ENCODE measurements at places on chromosomes 1 and 21. TPM values are rescaled to one million over a fixed set of nuclear protein-coding genes. Genes with fewer than 3 reads are reported as not detected.

- H3K27ac ChIP-seq = peak overlapping the region; percentile 98
- DNase-seq = peak; percentile 84
- H3K27me3 ChIP-seq = no peaks in the 10 kb centered on the region
- H3K4me3 ChIP-seq = peak overlapping the region; percentile 87
- peaks cover 44% of the 10 kb centered on the region for H3K4me1 ChIP-seq
Measured at GRCh38 chr1:46301808-46302640, 1.4 kb downstream of the LRRC41 start.

GRCh38 chr1:6785728-6786505, 663 bp downstream of the CAMTA1 start:
- H3K27me3 ChIP-seq = no peaks in the 10 kb centered on the region
- peak overlapping the region; percentile 75 for H3K27ac ChIP-seq
- peak overlapping the region; percentile 91 for H3K4me3 ChIP-seq
- H3K36me3 ChIP-seq = no peaks in the 10 kb centered on the region

GRCh38 chr21:42262831-42263231, 43.9 kb downstream of the ABCG1 start:
- no peak overlapping the region for H3K4me3 ChIP-seq
- H3K27me3 ChIP-seq = no peaks in the 10 kb centered on the region
- H3K4me1 ChIP-seq = peaks cover 41% of the 10 kb centered on the region
- peak; percentile 79 for DNase-seq
- no peaks in the 10 kb centered on the region for H3K36me3 ChIP-seq

GRCh38 chr1:209400351-209401220, 182.9 kb upstream of the CAMK1G start:
- no peaks in the 10 kb centered on the region for H3K27me3 ChIP-seq
- H3K4me1 ChIP-seq = peaks cover 55% of the 10 kb centered on the region
- H3K27ac ChIP-seq = no peak overlapping the region
- no peaks in the 10 kb centered on the region for H3K36me3 ChIP-seq
- DNase-seq = no peak

- H3K27me3 ChIP-seq = no peaks in the 10 kb centered on the region
- peaks cover 4% of the 10 kb centered on the region for H3K36me3 ChIP-seq
- no peak for DNase-seq
- H3K27ac ChIP-seq = peak within 1 kb of the TSS; percentile 93
Measured at GRCh38 chr1:202144402-202145067, at the start of gene ARL8A. Gene ARL8A (minus strand): TSS chr1:202144737. CDS start chr1:202144572, 165 bp downstream.

- peaks cover 15% of the 10 kb centered on the region for H3K4me1 ChIP-seq
- H3K27ac ChIP-seq = no peak overlapping the region
- H3K27me3 ChIP-seq = no peaks in the 10 kb centered on the region
- H3K4me3 ChIP-seq = no peak overlapping the region
Measured at GRCh38 chr1:230906226-230906625, 37.9 kb upstream of the C1orf198 start.

DNA sequence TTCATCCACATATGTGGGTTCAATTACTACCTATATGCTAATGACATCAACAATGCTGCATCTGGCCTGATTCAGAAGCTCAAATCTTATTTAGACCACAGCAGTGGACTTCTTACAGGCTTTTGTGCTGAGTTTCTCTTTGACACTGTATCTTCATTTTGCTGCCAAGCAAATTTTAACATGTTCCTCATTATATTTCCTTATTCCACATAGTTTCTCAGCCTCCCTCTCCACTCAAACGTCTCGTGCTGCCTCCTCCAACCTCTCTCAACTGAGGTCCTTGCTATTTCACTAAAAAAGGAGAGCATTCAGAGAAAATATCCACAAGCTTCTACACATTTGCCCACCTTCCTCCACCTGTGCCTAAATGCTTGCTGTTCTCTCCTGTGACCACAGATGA, 6.5 kb downstream of the TDRKH start:
- DNase-seq = no peak
- H3K4me3 ChIP-seq = no peak overlapping the region
- H3K27me3 ChIP-seq = no peaks in the 10 kb centered on the region
- H3K27ac ChIP-seq = no peak overlapping the region
- peaks cover 6% of the 10 kb centered on the region for H3K4me1 ChIP-seq
- H3K36me3 ChIP-seq = peaks cover 3% of the 10 kb centered on the region

- no peak overlapping the region for H3K27ac ChIP-seq
- H3K36me3 ChIP-seq = no peaks in the 10 kb centered on the region
- peaks cover 55% of the 10 kb centered on the region for H3K27me3 ChIP-seq
- no peak for DNase-seq
Measured at GRCh38 chr1:228001738-228002535, 4.9 kb upstream of the WNT3A start.

DNA sequence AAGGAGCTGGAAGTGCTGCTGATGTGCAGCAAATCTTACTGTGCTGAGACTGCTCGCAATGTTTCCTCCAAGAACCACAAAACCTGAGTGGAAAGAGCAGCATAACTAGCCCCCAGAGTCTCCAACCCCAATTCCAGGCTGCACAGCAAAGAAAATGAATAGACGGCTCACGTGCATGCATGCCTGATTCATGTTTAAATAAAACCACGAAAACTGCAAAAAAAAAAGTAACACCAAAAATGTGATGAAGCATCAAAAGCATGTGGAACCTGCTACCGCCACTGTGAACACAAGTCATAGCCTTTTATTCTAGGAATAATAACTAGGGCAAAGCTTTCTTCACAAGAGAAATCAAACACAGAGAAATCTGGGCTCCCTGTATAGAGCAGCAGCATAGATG, 9.6 kb upstream of the TRNP1 start:
- H3K36me3 ChIP-seq = no peaks in the 10 kb centered on the region
- no peaks in the 10 kb centered on the region for H3K4me1 ChIP-seq
- no peak for DNase-seq
- peaks cover 5% of the 10 kb centered on the region for H3K27me3 ChIP-seq

GRCh38 chr1:105608713-105609112, 1447.8 kb upstream of the PRMT6 start:
- no peaks in the 10 kb centered on the region for H3K36me3 ChIP-seq

DNA sequence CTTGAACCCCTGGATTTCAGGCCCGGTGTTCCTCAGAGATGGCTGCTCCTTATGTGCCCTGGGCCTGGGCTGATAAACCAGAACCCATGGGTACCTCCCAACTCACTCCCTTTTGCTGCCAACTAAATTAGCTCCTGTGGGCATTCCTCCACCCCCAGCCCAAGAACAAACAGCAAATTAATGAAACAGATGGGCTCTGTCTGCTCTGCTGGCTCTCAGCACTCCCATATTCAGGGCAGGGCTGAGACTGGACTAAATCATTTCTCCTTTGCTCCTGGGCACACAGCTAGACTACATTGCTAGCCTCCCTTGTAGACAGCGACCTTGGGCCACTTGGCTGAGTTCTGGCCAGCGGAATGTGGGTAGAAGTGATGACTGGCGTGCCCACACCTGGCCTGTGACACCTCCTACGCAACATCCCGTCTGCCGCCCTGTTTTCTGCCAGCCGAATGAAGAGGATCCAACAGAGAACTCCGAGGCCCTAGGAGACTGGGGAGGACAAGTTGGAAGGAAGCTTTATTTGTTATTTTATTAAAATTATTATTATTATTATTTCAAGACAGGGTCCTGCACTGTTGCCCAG, 101.9 kb upstream of the DISP3 start:
- H3K4me1 ChIP-seq = no peaks in the 10 kb centered on the region
- DNase-seq = no peak
- H3K36me3 ChIP-seq = no peaks in the 10 kb centered on the region
- no peak overlapping the region for H3K27ac ChIP-seq
- peaks cover 24% of the 10 kb centered on the region for H3K27me3 ChIP-seq

GRCh38 chr1:51410568-51411460, 80.5 kb upstream of the TTC39A start:
- H3K4me3 ChIP-seq = no peak overlapping the region
- DNase-seq = no peak
- no peaks in the 10 kb centered on the region for H3K4me1 ChIP-seq
- H3K27me3 ChIP-seq = no peaks in the 10 kb centered on the region

DNA sequence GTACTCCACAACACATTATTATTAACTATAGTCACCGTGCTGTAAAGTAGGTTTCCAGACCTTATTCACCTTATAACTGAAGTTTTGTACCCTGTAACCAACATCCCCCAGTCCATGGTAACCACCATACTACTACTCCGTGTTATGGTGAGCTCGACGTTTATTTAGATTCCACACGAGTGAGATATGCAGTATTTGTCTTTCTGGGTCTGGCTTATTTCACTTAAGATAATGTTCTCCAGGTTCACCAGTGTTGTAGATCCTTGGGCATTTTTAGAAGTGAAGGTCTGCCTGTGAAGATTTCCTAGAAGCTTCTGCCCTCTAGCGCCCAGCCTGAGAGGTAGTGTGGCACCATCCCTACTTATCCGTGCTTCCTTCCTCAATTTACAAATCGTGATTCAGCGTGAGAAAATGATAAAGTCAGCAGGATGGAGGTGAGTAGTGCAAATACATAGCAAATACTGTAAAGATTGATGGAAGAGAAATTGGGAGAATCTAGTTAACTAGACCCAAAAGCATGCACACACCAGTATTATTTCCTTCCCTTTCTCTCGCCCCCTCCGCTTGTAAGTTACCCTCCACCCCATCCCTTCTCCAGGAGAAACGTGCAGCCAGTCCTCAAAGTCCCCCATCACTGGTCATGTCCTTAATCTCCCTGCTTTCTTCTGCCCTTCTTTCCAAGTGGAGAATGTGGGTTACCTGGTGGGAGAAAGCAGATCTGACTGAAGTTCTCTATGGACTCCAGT, 36.0 kb upstream of the DISC1 start:
- H3K27ac ChIP-seq = no peak overlapping the region
- H3K36me3 ChIP-seq = no peaks in the 10 kb centered on the region
- no peaks in the 10 kb centered on the region for H3K27me3 ChIP-seq
- no peak for DNase-seq
- no peak overlapping the region for H3K4me3 ChIP-seq
- H3K4me1 ChIP-seq = peaks cover 3% of the 10 kb centered on the region

GRCh38 chr1:12121212-12122003, 45.4 kb upstream of the TNFRSF1B start:
- H3K27ac ChIP-seq = no peak overlapping the region
- H3K36me3 ChIP-seq = no peaks in the 10 kb centered on the region
- peaks cover 8% of the 10 kb centered on the region for H3K4me1 ChIP-seq
- H3K4me3 ChIP-seq = no peak overlapping the region
- H3K27me3 ChIP-seq = peaks cover 8% of the 10 kb centered on the region

DNA sequence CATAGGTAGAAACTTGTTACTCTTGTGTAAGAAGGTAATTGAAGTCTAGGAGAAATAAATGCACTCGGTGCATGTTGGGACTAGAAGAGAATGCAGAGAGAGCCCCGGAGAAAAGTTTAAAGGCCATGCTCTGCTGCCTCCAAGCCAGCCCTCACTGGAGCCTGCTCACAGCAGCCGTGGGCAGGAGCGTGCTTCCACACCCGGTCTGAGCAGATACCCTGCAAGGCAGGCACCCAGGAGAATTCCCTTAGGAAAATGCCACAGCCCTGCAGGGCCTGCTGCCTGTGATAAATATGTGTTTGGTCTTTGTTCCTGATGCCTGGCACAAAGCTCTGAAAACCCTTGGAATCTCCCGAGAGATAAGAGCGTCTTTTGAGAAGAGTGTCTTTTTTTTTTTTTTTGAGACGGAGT, 22.8 kb downstream of the C2CD2 start:
- DNase-seq = no peak
- peaks cover 52% of the 10 kb centered on the region for H3K4me1 ChIP-seq
- no peak overlapping the region for H3K4me3 ChIP-seq

The ARF1 gene
- 354 TPM for total RNA-seq

The PCBP3 gene
- total RNA-seq = 7.3 TPM

The ADARB1 gene
- 13.2 TPM for total RNA-seq

The CERS2 gene
- total RNA-seq = 57.9 TPM

The CLCA1 gene
- total RNA-seq = not detected

The CPLANE2 gene
- 20.4 TPM for total RNA-seq

The ITLN2 gene
- total RNA-seq = not detected

The KIF26B gene
- 6.7 TPM for total RNA-seq

The RAB42 gene
- total RNA-seq = not detected

The SERINC2 gene
- 79.6 TPM for total RNA-seq

The SH2D1B gene
- not detected for total RNA-seq

The DNALI1 gene
- total RNA-seq = 0.70 TPM

The GJA9 gene
- total RNA-seq = not detected
